Activated CD4-positive, CD25-positive, alpha-beta regulatory T cell (primary cell): ENCODE measurements at places on chromosomes 12 and 14.

DNA sequence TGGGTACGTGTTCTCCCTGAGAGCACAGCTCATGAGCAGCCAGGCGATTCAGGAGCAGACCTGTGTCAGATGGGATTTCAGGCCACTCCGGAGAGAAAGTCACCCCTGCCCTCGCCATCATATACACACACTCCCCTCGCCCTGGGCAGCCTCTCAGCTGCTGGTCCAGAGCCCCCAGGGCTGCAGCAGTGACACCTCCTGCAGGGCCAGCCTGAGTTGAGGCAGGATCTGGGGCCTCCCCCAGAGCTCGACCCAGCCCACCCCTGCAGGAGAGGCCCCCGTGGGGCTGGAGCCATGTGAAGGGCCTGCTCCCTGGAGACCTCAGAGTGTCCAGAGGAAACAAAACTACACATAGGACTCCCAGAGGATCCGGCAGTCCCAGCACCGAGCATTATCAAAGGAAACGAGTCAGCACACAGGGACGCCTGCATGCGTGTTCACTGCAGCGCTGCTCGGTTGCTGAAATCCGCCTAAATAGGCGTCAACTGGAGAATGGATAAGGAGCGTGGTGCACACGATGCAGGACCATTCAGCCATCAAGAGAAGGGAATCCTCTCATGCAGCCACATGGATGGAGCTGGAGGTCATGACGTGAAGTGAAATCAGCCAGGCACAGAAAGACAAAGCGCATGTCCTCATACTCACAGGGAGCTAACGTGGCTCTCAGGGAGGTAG is 104.0 kb downstream of the TNFAIP2 start:
- DNase-seq: no peak

DNA sequence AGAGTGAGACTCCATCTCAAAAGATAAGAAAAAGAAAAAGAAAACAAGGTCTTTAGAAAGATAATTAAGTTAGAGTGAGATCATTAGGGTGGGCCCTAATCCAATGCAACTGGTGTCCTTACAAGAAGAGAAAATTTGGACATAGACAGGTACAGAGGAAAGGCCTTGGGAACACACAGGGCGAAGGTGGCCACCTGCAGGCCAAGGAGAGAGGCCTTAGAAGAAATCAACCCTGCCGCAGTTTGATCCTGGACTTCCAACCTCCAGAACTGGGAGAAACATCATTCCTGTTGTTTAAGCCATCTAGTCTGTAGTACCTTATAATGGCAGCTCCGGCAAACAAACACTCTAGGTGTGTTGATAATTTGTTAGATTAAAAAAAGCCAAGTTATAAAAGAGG is 491.9 kb downstream of the MED13L start:
- no peak for DNase-seq

DNA sequence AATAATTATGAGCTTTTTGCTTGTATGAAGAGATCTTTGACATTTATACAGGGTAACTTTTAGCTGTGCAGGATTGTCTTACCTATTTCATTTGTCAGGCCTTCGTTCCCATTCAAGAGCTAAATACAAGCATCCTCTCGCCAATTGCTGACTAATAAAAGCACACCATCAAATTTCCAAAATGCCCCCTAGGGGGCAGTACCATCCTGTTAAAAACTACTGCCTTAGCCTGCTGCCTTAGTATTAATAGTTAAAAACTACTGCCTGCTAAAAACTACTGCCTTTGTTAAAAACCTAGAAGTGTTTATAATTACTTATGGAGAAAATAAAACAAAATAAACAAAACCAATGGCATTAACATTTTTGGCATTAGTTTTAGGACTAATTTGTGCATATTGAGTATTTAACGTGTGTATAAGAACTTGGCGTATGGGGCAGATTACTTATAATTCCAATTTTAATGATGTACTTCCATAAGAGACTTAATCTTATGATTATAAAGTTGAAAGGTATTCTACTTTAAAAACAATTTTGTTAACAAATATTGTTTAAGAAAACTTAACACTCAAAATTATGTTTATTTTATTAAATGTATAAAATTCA is 3.0 kb upstream of the IFI27L2 start:
- DNase-seq: peak; percentile 22

GRCh38 chr12:116849216-116849615 is 32.0 kb downstream of the HRK start:
- no peak for DNase-seq

- DNase-seq: no peak
Measured at GRCh38 chr12:97398704-97399103, 63.9 kb upstream of the RMST start.

- no peak for DNase-seq
Measured at GRCh38 chr12:50354908-50355307, 41.5 kb downstream of the FAM186A start.

DNA sequence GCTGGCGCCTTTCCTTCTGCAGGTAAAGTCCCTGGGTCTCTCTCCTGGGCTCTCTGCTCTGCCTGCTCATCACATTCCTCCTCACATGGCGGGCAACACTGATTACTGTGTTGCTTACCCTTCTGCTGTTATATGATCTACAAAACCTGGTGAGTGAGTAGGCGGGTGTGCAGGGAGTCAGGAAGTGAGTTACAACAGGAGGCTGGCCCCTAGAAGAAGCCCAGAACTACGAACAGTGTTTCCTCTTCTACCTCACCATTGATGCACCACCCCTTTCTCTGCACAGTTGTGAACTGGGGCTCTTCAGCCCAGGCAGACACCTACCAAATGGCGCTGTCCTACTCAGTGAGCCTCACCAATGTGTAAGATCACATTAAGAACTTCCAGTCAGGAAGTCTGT is 4.9 kb upstream of the KLHL33 start:
- DNase-seq: no peak

DNA sequence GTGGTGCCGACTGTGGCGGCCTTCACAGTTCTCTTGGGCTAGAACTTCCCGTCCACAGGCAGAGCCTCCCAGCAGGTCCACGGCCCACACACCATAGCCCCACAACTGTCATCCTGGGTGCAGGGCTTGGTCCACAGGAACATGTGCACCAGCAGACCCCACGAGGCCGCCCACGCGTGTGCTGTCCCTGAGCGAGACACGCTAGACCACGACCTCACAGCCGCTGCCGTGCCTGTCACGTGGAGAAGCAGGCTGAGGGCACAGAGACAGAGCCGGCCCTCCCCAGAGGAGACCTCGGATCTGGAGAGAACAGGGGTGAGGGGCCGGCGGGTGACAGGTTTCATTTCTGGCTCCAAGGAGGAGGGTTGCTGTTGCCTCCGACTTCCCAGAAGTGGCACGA is 8.9 kb upstream of the GALNT9 start:
- DNase-seq: no peak

DNA sequence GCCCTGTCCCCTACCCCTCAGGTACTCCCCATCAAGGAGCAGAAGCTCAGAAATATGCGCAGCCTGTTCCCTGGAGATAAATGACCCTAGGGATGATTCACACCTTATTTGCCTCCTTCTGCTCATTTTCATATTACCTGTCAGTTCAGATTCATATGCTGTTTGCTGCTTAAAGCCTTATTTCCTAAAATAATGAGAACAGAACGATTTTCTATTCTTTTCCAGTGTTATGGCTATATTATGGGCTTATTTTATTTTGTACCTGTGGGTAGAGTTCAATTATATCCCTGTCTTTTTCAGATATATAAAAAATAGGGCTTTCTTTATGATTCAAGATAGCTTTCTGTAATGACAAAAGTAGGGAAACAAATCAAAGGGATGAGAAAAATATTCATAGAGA is 224.8 kb downstream of the RPAP3 start:
- no peak for DNase-seq

DNA sequence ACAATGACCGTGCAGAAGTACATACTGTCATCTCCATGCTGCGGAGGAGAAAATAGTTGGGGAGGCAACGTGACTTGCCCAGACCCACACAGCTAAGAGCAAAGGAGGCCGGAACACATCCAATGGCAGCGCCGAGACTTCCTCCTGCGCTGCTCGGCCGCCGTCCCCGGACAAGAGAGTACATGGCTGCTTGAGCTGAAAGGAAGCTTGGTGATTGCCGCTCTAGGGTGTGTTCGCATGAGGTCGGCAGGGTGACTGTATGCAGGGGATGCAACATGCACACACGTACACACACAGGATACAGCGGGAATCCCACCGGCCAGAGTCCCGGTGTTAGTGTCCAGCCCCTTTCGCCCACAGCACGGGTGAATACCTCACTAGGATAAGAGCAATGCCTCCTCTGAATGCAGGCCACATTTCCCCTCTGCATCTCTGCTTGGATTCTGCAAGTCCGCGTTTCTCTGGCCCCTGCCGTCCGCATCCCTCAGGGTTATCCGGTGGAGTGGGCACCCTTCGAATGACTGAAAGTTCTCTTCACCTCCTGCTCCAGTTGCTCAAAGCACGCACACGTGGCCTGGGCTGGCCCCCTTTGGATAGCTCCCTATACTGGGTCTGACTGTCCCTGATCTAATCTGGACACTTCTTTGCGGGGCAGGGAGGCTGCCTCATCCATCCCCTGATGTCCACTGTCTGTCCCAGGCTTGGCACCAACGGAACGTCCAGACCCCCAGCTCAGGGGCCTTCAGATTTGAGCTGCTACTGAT is 78.8 kb downstream of the GSC start:
- no peak for DNase-seq

GRCh38 chr12:46560874-46561273 is 188.3 kb upstream of the SLC38A2 start:
- DNase-seq: no peak

DNA sequence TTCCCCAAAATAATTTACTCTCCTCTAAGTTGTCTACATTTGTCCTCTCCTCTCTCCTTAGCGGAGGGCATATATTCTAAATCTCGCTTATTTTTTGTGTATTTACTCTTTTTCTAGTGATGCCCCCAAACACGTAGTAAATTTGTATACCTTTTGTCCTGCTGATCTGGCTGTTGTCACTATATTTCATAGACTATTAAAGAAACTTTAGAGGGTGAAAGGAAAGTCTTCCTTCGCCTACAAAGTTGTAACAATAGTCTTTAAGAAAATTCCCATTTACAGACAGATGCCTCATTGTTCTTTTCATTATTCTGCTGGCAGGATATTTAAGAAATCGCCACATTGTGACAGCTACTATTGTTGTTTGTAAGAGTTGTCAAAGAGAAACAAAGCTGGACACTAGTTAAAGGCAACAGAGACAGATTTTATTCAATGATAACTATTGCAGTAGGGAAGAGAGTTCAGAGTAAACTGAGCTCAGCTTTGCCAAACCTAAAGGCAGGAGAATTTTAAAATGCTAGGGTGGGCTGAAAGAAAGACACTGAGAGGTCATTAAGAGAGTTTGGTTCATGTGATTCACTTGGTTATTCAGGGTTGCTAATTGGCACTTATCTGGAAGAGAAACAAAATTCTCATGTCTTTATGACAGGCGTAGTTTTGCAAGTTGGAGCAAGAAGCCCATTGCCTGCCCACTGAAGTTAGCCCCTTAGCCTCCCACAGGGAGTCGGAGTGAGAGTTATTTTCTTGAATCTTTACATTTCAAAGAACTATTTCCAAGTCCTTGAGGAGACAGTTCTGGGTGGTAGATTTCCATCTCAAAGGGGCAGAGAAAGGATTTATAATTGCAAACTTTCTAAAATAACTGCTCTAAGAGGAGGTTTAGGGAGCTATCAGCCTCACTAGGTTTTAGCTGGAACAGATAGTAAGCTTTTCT is 1272.5 kb upstream of the SEL1L start:
- DNase-seq: no peak

DNA sequence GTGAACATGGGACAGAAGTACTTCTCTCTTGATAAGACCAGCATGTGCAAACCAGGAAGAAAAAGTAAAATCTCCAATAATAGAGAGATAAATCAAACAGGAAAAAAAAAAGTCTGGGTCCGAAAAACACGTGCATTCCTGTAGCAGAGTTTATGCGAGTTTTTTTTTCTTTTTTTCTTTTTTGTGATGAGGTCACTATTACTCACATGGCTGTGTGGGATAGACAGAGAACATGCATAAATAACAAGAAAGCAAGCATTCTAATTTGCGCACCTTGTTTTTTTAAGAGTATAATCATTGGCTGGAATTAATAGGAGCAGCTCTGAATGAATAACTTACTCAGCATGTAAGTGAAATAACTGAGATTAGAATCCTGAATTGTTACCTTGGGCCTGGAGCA is 91.9 kb upstream of the CPM start:
- DNase-seq: no peak

GRCh38 chr12:75947156-75947723 is 84.3 kb downstream of the PHLDA1 start:
- DNase-seq: no peak
